ENCODE measurements at places on chromosomes 3 and 15. TPM values are rescaled to one million over a fixed set of nuclear protein-coding genes. Genes with fewer than 3 reads are reported as not detected.

Gene RPP25
- not detected for total RNA-seq

Gene ITPKA
- 4.1 TPM for total RNA-seq

Gene SLCO3A1
- 7.2 TPM for total RNA-seq

Gene ALG1L2
- not detected for total RNA-seq

Gene CILP
- 0.02 TPM for total RNA-seq

Gene MAGEF1
- total RNA-seq = 55.4 TPM

Gene CLDN16
- total RNA-seq = 0.15 TPM

Gene LRRC34
- 0.43 TPM for total RNA-seq

Gene ALDH1A3
- total RNA-seq = 54.3 TPM

Gene SPATA12
- total RNA-seq = 0.14 TPM

Gene PRSS50
- total RNA-seq = not detected

Gene HSPBAP1
- 8.6 TPM for total RNA-seq

Gene NR2E3
- not detected for total RNA-seq

Gene MESP2
- not detected for total RNA-seq

Gene MOBP
- not detected for total RNA-seq

Gene SI
- not detected for total RNA-seq

Gene PLA2G4D
- not detected for total RNA-seq

Gene P2RY1
- total RNA-seq = 0.90 TPM

Gene NPAP1
- not detected for total RNA-seq

Gene SCAANT1
- total RNA-seq = not detected

Gene CLSTN2
- 3.9 TPM for total RNA-seq

Gene ABCC5
- 10.6 TPM for total RNA-seq

Gene EFHB
- not detected for total RNA-seq

Gene IGSF11
- 0.18 TPM for total RNA-seq

Gene WDR93
- not detected for total RNA-seq

Gene PARP15
- total RNA-seq = not detected

Gene DIPK2A
- 42.1 TPM for total RNA-seq

Gene RPLP1
- total RNA-seq = 93.2 TPM

Gene COL7A1
- 7.0 TPM for total RNA-seq

Gene DNAH12
- total RNA-seq = not detected

Gene GOLGA6L7
- not detected for total RNA-seq

Gene CAMKV
- not detected for total RNA-seq

Gene LNP1
- 7.0 TPM for total RNA-seq

Gene CDCP1
- total RNA-seq = 0.12 TPM

Gene PCLAF
- total RNA-seq = 274 TPM

Gene PLAAT1
- total RNA-seq = 11.6 TPM

Gene GPR62
- not detected for total RNA-seq

Gene CRABP1
- total RNA-seq = not detected

Gene INKA1
- 2.1 TPM for total RNA-seq

Gene ROPN1B
- 0.83 TPM for total RNA-seq

Gene SLCO2A1
- total RNA-seq = 0.02 TPM

Gene VPS13C
- 17.2 TPM for total RNA-seq

Gene CD96
- 3.0 TPM for total RNA-seq

Gene TMEM108
- 1.0 TPM for total RNA-seq

Gene TRAT1
- total RNA-seq = not detected

Gene VWA5B2
- total RNA-seq = not detected

Gene GPR160
- 5.6 TPM for total RNA-seq

Gene MYL3
- total RNA-seq = not detected

Gene ACTR8
- 22.3 TPM for total RNA-seq

Gene KLHDC8B
- total RNA-seq = 2.0 TPM

Gene NRROS
- total RNA-seq = 0.02 TPM

Gene FANCD2
- 28.4 TPM for total RNA-seq

Gene SLC28A2
- not detected for total RNA-seq

Gene GNAT1
- total RNA-seq = not detected

Gene TRIM42
- not detected for total RNA-seq

Gene RBSN
- total RNA-seq = 12.7 TPM

Gene ST3GAL6
- total RNA-seq = 11.9 TPM

Gene PP2D1
- total RNA-seq = not detected

Data from H4 (cell line).